ENCODE measurements at places on chromosomes 1 and 21.
A peak's percentile ranks its signal among the peaks of the same experiment; 100 is the strongest.

DNA sequence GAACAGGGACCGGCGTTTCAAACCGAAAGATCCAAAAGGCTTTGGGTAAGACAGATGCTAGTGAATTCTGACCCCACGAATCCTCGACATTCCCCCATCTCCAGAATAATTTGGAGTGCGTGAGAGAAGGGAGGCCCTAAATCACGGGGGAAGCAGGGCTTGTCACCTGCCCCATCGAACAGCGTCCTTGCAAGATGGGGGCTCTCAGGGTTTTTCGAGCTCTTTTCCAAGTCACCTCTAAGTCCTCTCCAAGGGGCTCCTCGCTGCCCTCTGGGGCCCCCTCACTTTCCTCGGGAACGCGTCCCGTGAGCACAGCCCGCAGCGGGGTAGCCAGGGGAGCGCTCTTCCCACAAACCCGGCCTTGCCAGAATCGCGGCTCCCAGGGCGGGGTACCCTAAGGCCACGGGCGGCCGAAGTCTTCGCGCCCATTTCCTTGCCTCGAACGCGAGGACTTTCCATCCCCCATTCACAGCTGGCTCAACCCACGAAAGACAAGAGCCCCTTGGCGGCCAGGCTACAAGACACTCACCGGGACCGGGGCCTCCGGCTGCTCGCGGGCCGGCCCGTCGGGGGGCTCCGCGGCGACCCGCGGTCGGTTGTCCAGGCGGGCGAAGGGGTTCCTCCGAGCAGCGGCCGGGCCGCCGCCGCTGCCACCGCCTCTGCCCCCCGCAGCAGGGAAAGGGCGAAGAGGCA is 546 bp downstream of the DONSON start:
- peak; percentile 46 for DNase-seq

DNA sequence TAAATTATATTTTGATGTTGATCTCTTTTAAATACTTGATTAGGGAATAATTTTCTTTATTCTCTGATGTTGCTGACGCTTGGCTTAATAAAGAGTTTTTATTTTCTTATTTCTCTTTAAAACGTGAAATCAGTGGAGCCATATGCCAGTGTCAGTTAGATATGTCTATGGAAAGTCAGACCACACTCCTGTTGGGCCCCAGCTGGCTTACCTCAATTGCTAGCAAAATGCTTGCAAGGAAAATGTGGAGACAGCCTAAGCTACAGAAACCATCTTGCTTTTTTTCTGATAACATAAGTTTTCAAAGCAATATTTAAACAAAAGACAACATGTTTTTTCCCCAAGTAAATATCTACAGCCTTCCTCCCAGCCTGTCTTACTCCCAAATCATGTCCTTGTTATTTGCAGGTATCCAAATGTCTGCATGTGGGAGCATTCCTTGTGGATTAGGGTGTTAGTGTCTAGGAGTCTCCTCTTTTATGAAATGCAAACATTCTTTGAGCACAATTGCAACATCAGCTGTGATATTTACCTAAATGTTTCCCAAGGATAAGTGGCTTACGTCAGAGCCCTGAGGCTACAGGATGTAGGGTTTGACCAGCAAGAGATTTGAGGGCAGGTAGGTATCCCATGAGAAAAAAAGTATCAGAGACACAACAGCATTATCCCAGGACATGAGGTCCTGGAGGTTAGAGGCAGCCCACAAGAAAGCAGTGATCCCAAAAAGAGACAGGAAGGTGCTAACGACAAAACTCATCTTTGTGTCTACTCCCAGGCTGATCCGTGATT is 117.2 kb upstream of the KCNJ15 start:
- DNase-seq: no peak

DNA sequence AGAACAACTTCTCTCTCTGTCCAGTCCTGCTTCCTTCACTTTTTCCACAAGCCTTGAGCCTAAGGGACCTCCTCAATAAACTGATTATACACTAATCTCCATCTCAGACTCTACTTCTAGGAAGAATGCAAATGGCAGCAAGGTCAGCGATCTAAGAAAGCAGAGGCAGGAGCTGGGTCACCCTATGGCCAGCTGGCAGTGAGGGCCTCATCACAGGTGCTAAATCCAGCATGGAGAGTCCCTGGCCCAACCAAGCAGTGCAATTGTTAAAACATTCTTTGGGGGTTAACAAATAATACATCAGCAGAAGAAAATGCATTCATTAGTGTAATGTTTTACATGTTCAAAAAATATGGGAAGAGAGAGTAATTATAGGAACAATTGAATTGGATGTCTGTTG is 416.0 kb downstream of the SIPA1L2 start:
- no peak for DNase-seq

- no peak for DNase-seq
Measured at GRCh38 chr1:25804964-25805862, 5.2 kb downstream of the SELENON start.

GRCh38 chr1:86852782-86853408 is 61.0 kb downstream of the SELENOF start:
- DNase-seq: no peak

GRCh38 chr1:19377812-19378718 is 65.9 kb downstream of the SLC66A1 start:
- DNase-seq: peak; percentile 57

GRCh38 chr1:112298558-112298957 is 97.5 kb upstream of the CTTNBP2NL start:
- peak; percentile 56 for DNase-seq

GRCh38 chr21:46394595-46395104 is 64.0 kb upstream of the DIP2A start:
- no peak for DNase-seq

- DNase-seq: peak; percentile 20
Measured at GRCh38 chr1:114854693-114855320, at the start of gene SYCP1. Gene SYCP1, plus strand, starts transcription at chr1:114854863. Its CDS starts 602 bp downstream, at chr1:114855465.

DNA sequence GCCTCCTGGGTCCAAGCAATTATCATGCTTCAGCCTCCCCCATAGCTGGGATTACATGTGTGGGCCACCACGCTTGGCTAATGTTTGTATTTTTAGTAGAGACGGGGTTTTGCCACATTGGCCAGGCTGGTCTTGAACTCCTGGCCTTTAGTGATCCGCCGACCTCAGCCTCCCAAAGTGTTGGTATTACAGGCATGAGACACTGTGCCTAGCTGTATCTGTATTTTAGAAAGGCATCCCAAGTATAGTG is 69.3 kb downstream of the NKAIN1 start:
- no peak for DNase-seq

DNA sequence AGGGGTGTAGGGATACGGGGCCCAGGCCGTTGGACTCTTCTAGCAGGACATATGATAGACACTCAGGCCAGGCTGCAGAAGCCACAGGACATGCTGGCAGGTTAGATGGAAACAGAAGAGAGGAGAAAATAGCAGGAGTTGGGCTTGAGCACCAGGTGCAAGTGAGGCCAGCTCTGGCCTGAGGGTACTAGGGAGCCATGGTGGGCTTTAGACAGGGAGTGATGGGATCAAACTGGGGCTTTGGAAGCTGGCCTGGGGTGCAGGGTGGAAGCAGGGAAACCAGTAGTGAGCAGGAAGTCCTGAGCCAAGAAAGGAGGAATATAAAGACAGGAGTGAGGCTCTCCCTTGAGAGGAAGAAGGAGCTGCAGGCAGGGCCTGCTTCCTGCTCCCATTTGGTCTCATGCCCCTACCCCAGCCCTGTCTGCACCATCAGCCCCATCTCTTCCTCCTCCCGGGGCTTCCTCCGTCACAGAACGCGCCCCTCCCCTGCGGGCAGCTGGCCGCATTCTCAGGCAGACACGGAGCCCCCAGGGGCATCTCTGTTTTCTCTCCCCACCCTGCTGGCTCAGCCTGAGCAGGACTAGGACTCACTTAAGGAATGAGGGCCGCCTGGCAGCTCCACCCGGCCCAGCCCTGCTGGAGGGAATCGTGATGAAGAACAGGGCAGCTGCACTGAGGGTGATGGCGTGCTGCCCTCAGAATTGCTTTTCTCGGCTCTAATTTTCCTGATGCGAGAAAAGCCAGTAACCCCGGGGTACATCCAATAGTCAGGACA is 165.5 kb upstream of the TMEM51 start:
- DNase-seq: no peak

DNA sequence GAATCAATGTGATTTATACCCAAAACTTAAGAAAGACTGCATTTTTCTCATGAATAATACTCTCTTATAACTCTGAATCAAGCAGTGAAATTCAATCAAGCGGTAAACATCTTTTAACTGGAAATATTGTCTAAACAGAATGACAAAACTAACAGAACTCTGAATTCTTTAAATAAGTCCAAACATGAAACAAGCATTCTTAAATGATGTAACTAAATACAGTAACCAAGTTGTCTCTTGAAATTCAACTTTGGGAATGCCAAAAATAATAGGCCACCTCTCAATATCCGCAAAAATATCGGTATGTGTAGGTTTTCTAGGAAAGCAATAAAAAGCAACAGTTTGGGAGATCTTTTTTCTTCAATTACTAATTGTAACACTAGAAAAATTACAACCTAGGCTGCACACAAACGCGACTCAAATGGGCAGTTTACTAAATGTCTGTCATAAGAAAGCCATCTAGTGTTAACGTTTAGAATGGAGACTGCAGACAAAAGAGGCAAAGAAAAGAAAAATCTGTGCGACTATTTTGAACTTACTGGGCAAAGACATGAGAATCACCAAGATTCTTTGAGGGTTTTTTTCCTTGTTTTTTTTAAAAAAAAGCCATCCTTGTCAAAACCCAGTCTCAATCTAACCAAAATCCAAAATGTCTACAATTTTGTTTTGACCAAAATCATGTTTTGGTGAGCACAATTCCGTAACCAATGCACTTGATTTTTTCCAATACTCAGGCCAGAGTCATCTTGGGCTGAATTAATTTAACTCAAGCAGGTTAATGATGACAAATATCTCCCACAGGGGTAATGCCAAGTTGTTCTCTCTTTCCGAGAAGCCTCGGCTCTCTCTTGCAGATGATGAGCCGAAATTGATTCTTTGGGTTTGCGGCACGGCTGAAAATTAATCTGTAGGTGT is 1.3 kb downstream of the SIPA1L2 start:
- DNase-seq: no peak

DNA sequence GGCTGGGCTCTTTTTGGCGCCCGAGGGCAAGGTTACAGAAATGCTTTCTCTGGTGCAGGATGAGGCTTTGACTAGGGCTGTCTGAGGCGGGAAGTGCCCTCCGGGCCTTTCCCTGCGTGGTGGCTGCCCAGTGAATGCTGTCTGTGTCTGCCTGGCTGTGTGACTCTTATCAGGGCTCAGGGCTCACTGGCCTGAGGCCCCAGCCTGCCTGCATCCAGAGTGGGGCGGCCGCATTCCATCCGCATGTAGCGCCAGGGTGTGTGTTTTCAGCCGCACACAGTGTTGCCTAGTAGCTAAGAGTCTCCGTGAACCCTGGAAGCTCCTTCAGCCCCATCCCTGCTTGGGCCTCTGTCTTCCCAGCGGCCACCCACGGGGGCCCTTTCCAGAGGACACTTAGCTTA is 59.1 kb downstream of the FAAP20 start:
- no peak for DNase-seq

GRCh38 chr1:77594366-77595112 is 87.9 kb downstream of the ZZZ3 start:
- no peak for DNase-seq

DNA sequence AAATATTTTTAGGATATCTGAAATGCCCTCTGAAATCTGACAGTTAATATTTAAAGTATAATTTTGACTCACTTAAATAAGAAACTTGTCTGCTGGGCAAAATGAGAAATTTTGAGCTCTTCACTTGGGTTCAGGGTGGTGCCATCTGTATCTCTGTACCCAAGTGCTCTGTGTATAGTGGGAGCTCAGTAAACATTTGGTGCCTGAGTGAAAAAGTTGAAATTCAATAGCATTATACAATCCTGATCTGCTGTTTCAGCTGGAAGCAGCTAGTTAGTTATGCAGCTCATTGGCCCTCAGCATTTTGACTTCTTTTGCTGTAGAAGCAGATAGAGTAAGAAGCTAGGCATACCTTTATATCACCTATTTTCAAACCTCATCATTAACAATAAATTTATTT is 73.3 kb downstream of the RPE65 start:
- no peak for DNase-seq

DNA sequence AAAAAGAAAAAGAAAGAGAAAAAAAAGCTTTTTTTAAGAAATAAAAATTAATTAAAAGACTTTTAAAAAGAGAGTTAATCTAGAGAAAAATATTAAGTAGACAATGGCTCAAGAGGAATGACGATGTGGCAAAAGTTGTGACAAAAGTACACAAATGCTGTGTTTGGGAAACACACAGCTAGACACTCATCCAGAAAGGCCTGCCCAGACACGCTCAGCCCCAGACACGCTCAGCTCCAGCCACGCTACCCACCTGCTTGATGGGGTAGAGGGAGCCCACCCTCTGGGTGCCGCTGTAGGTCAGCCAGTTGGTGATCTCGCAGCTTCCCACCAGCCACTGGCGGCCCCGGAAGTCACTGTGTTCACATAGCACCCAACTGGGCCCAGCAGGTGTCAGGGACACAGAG is 10.2 kb downstream of the CD52 start:
- DNase-seq: no peak

- DNase-seq: peak; percentile 41
Measured at GRCh38 chr1:232880354-232880753, 70.1 kb upstream of the NTPCR start.

- no peak for DNase-seq
Measured at GRCh38 chr1:100268202-100268601, 2.2 kb downstream of the RTCA start.

- DNase-seq: no peak
Measured at GRCh38 chr1:66360285-66360724, 173.6 kb upstream of the SGIP1 start.

DNA sequence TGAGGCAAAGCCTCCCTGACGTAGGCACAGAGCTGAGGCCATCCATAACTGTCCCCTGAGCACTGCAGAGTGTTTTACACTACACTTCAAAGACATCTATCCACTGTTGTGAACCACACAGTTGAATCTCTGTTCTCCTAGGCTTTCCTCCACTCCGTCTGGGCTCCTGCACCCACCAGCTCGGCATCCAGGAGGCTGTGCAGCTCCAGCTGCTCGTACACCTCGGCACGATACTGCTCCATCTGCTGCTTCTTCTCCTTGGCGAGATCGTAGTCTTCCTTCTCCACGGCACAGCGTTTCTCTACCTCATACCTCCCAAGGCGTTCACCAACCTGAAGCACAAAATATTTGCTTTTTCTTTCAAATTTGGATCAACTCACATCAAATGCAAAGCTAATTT is 18.2 kb downstream of the CEP104 start:
- DNase-seq: no peak

GRCh38 chr1:79323239-79324025 is 316.9 kb upstream of the ADGRL4 start:
- DNase-seq: no peak

- DNase-seq: no peak
Measured at GRCh38 chr1:205191622-205192021, 19.9 kb downstream of the DSTYK start.

DNA sequence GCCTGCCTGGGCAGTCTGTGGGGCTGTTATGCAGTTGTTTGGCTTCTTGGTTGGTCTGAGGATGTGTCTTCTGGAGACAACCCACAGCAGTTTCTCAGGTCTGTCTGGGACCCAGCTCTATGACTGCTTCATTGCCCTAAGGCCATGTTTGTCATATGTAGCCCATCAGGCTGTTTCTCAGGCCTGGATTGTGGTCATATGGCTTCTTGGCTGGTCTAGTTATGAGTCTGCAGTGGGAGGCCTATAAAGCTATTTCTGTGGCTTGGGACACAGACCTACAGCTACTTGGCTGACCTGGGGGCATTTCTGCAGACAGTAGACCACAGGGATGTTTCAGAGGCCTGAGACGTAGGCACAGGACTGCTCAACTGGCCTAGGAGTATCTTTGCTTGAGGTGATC is 41.5 kb downstream of the CHIA start:
- DNase-seq: no peak

- DNase-seq: no peak
Measured at GRCh38 chr1:177228693-177229065, 57.9 kb downstream of the BRINP2 start.

GRCh38 chr1:239893127-239893731 is 198.5 kb upstream of the FMN2 start:
- DNase-seq: no peak

- DNase-seq: peak; percentile 27
Measured at GRCh38 chr1:36326499-36326898, 3.1 kb upstream of the EVA1B start.
